ENCODE measurements at places on chromosomes 12 and 14. TPM values are rescaled to one million over a fixed set of nuclear protein-coding genes. Genes with fewer than 3 reads are reported as not detected.

Gene PXMP2
- polyA plus RNA-seq: 5.0 TPM

Gene TMEM117
- 6.0 TPM for polyA plus RNA-seq

Gene RD3L
- polyA plus RNA-seq: 3.6 TPM

Gene SLC25A47
- not detected for polyA plus RNA-seq

Gene KRT8
- not detected for polyA plus RNA-seq

Gene SYCP3
- polyA plus RNA-seq: 6.0 TPM

Gene ATF7IP
- polyA plus RNA-seq: 40.5 TPM

Gene CCDC177
- polyA plus RNA-seq: 0.13 TPM

Gene TAMALIN
- polyA plus RNA-seq: 2.5 TPM

Gene GLT1D1
- 3.0 TPM for polyA plus RNA-seq

Gene SLC2A14
- 2.1 TPM for polyA plus RNA-seq

Gene ATN1
- polyA plus RNA-seq: 2.4 TPM

Gene VWF
- polyA plus RNA-seq: 1.8 TPM

Gene SYNDIG1L
- polyA plus RNA-seq: not detected

Gene TAPBPL
- polyA plus RNA-seq: 10.6 TPM

Gene ARHGAP9
- not detected for polyA plus RNA-seq

Gene KRT2
- not detected for polyA plus RNA-seq

Gene IAPP
- polyA plus RNA-seq: not detected

Gene ART4
- not detected for polyA plus RNA-seq

Gene FRMD6
- 2.0 TPM for polyA plus RNA-seq

Gene ACACB
- polyA plus RNA-seq: 2.9 TPM

Gene PRPF39
- 16.0 TPM for polyA plus RNA-seq

Gene P2RX2
- polyA plus RNA-seq: not detected

Gene MGP
- 7.6 TPM for polyA plus RNA-seq

Gene PITPNM2
- polyA plus RNA-seq: 0.39 TPM

Gene ACVRL1
- not detected for polyA plus RNA-seq

Gene GPX2
- polyA plus RNA-seq: 5.0 TPM

Gene PROX2
- 0.18 TPM for polyA plus RNA-seq
